Stimulated activated CD8-positive, alpha-beta memory T cell treated with anti-CD3 and anti-CD28 coated beads, Interleukin-4, amount 100 ng/mL, for 48 hours (primary cell): ENCODE measurements at places on chromosomes 5 and 9.
A peak's percentile ranks its signal among the peaks of the same experiment; 100 is the strongest.

GRCh38 chr9:97438666-97439065 lies 26.8 kb downstream of the TDRD7 start:
- no peak for DNase-seq

DNA sequence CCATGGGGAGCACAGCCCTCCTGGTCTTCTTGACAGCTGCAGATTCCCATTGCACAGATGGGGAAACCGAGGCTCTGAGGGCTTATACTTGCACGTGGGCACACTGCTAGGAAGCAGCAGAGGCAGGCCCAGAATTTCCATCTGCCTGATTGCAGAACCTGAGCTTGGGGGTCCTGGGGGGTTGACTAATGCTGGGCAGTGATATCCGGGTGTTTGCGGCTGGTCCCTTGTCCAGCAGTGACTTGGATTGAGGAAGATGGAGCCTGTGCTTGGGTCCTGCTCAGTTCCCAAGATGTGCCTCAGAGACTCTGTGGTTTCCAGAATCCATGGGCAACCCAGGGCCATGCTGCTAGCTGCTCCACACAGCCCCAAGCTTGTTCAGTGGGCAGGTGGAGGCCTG lies 91.2 kb downstream of the PHF2 start:
- no peak for DNase-seq

- no peak for DNase-seq
Observed at GRCh38 chr5:6504677-6505415, 56.2 kb downstream of the UBE2QL1 start.

DNA sequence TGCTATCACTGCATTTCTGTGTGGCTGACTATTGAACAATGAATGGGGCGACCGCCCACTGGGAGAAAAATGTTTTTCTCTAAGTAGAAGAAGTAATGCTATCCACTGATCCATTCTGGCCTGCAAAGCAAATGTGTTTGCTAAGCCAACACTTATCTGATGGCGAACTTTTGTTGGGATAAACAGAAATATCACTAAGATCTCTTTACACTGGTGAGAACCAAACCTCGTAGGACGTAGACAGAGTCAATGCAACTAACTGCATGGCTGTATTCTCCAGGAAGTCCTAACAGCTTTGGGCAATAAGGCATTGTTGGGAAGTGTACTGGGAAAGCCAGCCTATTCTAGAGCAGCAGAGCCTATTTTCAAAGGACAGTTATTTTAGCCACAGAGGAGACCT lies 77.7 kb downstream of the ANKH start:
- DNase-seq = no peak

DNA sequence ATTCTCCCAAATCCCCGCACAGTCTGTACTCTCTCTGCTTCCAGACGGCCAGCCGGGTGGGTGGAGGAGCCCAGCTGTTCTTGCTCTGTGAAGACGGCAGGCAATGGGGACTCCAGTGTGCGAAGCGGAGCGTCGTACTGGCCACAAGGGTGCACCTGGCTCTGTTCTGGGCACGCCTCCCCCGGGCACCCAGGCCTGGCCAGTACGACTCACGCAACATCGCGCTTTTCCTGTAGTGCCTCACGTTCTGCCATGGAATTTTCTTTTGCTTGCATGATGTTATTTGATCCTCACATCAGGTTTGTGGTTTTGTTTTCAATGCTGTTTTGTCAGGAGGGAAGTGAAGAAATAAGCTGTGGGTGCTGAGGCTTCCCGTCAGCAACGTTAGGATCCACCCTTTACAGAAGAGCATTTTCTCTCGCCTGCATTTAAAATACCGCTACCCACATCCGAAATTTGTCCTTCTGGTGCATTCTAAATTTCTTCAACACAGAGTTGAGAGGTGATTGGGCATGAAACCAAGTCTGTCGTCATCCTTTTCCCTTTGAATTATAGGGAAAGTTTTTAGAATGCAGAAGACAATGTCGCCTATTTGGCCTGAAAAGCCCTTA lies 311.7 kb downstream of the TRIM36 start:
- no peak for DNase-seq

DNA sequence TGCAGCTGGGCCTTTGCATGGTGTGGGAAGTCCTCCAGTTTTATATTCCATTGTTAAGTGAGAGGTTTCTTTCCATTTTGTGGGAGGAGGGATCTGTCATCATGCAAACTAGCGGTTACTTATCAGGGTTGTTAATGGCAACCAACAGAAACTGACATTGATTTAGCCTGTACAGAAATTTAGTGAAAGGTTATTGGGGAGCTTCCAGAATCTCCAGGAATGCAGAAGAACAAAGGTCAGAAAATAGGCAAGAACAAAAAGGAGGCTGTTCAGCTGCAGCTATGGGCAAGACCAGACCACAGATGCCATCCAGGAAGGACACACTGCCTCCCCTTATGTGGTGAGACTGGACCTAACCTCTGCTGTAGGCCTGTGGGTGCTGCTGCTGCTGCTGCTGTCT lies 395.8 kb downstream of the KDM4C start:
- DNase-seq = no peak

GRCh38 chr5:55160493-55161209 lies 680 bp downstream of the GPX8 start:
- no peak for DNase-seq

DNA sequence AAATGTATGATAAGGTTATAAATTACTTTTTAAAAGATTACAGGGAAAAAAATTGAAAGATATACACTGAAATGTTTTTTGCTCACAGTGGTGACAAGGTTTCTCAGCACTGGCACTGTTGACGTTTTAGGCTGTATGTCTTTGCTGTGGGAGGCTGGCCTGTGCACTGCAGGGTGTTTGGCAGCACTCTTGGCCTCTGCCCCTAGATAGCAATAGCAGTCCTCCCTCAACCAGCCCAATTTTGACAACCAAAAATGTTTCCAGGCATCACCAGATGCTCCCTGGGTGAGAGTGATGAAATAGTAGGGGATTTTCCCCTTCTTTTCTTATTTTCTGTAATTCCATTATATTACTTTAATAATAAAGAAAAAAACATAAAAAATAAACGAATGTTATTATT lies 3.3 kb downstream of the CD274 start:
- no peak for DNase-seq

GRCh38 chr5:12459326-12459725 lies 555.1 kb upstream of the CTNND2 start:
- DNase-seq = no peak

DNA sequence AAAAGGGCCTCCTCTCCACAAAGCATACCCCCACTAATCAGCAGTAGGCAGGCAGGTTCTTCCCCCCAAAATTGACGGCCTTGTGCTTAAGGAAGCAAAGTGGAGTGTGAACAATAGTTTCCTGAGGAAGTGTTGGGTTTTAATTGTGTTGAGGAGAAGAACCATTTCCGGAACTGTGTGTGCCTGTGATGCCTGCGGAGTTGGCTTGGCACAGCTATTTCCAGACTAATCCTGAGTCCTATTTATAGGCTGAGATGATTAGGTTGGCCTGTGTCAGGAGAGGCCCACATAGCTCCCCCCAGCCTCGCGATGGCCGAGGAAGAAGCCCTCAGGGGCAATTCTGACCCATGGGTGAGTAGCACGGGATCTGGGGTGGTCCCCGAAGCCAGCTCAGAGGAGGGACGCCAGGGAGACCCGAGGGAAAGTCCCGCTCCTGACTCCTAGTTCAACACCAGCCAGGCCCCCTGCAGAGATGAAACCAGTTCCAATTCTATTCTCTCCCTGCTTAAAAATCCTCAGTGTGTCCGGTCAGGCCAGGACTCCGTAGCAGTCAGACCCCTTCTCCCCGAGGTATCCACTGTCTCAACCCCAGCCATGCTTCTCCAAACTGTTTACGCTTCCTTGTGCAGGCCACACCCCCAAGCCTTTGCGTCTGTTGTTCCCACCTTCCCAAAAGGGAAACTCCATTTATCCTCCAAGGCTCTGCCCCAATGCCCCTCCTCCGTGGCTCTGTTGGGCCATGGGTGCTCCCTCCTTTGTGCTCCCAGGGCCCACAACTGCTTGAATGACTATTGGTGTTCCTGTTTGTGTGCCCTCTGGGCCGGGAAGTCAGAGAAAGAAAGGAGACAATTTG lies 18.1 kb downstream of the GSN start:
- DNase-seq = no peak

DNA sequence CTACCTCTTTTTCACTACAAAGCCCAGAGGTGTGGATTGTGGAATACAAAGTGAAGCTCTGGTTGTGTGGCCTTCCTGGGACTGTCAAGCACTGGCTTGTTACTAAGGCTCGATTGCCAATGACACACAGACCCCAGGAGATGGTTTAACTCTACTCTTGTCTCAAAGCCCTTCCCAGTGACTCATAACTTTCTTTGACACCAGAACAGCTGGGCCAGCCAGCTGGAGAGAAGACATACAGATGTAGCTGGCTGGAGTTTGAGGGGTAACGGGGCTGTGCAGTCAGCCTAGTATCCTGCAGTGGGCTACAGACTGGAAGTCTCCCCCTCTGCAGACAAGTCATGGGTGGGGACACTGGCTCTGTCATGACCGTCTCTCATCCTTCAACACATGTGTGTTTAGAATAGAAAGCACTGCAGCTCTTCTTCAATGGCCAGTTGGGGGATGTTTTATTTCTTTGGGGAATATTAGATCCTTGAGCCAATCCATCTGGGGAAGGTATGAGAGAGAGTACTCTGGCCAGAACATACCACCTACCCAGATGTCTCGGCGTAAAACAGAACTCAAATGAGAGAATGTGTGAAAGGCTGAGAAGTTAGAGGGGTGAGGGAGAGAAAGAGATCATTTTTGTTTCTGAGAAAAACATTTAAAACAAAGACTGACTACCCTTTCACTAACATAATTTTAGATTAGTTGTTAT lies 53.3 kb downstream of the SEMA6A start:
- DNase-seq = no peak

DNA sequence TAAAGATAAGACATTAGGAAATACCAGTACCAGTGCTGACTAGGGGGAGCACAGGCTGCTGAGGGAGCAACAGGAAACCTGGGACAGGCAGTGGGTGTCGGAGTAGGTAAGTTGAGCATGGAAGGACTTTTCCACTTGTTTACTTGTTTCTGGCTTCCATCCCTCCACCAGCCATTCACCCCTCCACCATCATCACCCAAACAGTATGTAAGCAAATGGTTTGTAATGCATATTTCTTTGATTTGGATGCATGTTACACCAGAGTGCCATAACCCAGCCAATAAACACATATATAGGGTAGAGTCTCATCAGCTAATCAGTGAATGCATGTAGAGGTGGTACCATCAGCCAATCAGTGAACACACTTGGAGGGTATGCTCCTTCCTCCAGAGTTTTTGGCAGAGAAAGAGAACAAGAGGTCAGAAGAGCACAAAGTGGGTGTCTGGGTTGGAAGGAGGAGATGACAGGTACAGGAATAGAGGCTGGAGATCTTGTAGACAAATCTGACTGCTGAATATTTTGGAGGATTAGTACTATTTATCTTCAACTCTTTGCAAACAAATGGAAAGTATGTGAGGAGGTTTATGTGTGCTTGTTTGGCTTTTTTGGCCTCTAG lies 37.7 kb upstream of the PDE8B start:
- DNase-seq = no peak

DNA sequence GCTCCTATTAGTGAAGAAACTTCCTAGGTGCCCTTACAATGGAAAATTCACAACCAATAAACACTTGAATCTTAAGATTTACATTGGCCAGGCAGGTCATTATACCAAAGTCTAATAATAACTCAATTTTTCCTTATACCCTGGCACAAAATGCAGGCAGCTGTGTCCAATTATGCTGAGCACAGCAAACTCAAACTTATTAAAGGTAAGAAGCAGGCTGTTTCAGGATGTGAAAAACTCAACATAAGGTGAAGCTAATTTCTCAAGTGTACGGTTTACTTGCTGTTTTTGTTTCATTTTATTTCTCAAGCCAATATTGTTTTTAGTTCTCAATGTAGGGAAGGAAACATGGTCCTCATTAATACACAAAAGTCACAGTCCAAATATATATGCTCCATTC lies 405.1 kb downstream of the KCTD16 start:
- DNase-seq = no peak

DNA sequence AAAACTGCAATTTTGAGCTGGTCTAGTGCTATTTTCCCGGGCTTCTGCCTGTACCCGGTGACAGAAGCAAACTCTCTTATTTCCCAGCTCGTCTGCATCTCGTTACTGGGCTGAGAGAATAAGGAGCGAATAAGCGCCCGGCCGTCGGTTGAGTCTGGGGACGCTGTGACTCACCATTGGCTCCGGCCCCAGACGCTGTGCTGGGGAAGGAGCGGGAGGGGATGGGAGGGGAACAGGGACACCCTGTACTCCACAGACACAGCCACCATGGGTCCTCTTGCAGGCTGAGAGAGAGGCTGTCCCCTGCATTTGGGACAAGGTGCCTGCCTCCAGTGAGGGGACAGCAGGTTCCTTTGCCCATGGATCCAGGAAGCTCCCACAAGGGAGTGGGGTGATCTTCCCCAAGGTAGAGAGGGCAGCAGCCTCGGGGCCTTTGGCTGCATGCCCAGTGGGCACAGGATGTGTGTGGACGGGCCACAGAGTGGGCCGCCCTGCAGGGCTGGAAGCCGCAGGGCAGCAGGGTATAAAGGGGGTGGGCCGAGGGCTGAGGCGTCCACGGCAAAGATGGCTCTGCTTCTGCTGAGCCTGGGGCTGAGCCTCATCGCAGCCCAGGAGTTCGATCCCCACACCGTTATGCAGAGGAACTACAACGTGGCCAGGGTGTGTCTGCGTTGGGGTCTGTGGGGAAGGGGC lies at the start of gene LCN9:
Gene LCN9 (plus strand): TSS at position 552 of the 693 bp plus-strand sequence. CDS start 13 bp downstream, at position 565.
- no peak for DNase-seq

DNA sequence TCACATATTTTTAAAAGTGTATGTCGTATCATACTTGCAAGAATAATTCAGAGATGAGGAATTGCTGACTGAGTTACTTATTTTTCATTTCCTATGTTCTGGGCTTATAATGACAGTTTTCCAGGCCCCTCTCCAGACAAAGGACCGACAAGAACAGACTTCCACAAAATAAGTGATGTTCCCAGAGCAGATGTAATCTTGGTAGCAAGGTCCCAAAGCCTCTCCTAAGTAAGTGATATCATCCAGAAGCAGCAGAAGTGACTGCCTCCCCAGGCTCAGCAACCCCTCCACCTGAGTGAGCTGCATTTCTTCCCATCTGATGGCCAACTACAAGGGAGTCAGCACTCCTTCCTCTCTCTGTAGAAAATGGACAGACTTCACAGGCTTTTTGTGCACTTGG lies 57.1 kb downstream of the SEMA6A start:
- DNase-seq = no peak

- no peak for DNase-seq
Observed at GRCh38 chr9:99162759-99163364, 57.9 kb downstream of the TGFBR1 start.

GRCh38 chr5:142906863-142907671 lies 136.9 kb downstream of the ARHGAP26 start:
- DNase-seq = no peak

GRCh38 chr5:31768046-31768445 lies 129.1 kb downstream of the PDZD2 start:
- no peak for DNase-seq

- no peak for DNase-seq
Observed at GRCh38 chr5:119860463-119860862, 231.1 kb downstream of the FAM170A start.

- no peak for DNase-seq
Observed at GRCh38 chr9:95486318-95486717, 30.5 kb downstream of the PTCH1 start.

GRCh38 chr5:16931334-16932110 lies 4.6 kb downstream of the MYO10 start:
- DNase-seq = no peak

GRCh38 chr9:127942216-127943010 lies 4.8 kb upstream of the DPM2 start:
- DNase-seq = peak; percentile 70
